ENCODE measurements at places on chromosomes 13 and 19.

DNA sequence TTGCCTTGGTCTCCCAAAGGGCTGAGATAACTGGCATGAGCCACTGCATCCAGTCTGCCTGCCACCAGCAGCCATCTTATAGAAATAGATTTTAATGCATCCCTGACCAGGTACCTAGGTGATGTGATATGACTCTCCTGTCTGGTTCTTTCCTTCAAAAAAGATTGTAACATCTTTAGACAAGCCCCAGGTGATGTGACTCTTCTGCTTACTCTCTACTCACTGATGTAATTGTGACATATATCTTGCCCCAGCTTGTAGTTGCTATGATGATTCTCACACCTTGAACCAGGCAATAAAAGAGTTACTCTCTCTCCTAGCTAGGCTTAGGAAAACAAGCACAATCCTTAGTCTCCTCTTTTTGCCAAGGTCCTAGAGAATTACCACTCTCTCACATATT lies 30.6 kb upstream of the ZNF681 start:
- DNase-seq = no peak

- no peak for DNase-seq
Observed at GRCh38 chr13:21117104-21117809, 55.9 kb upstream of the LATS2 start.

GRCh38 chr19:56133858-56134653 lies 7.0 kb upstream of the ZNF444 start:
- DNase-seq = no peak

GRCh38 chr19:30167206-30167868 lies 204.8 kb upstream of the ZNF536 start:
- DNase-seq = no peak

GRCh38 chr19:35120492-35120891 lies 4.9 kb downstream of the FXYD3 start:
- DNase-seq = peak; percentile 62

DNA sequence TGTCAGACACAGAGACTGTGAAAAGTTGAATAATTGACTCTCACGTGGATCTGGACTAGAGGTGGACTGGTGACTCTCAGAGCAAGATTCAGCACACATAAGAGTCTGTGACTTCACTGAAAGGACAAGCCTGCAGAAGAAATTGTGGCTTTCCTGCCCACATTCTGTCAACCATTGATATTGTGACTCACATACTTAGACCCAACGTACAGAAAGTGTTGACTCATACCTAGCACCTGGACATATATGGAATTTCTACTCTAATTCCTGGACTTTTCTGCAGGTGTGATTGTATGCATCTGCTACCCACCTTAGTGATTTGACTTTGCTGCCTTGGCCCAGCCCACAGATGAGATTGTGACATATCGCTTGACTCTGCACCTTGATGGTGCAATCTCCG lies 15.6 kb upstream of the ZNF730 start:
- no peak for DNase-seq

- no peak for DNase-seq
Observed at GRCh38 chr13:110268576-110269185, 38.3 kb downstream of the COL4A1 start.
